ENCODE measurements at places on chromosomes 7 and 10. TPM values are rescaled to one million over a fixed set of nuclear protein-coding genes. Genes with fewer than 3 reads are reported as not detected.

GRCh38 chr10:125451319-125451718 lies 231.6 kb downstream of the TEX36 start:
- DNase-seq = no peak

DNA sequence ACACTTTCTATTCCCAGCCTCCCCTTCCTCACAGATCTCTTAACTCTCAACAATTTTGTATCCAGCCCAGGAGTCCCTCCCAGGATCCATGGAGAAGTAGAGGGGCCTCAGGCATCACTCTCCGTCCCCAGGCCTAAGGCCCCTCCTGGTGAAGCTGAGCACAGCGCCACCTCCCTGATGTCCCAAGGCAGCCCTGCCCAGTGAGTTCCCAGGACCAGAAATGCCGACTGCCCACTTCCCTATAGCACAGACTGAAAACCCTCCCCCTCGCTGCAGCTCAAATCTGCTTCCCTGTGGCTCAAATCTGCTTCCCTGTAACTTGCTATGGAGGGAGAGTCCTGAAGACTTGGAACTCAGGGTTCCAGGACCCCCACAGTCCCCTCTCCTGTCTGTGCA lies 35.6 kb downstream of the YKT6 start:
- DNase-seq = no peak

GRCh38 chr10:33347211-33347610 lies 12.7 kb upstream of the NRP1 start:
- DNase-seq = no peak

DNA sequence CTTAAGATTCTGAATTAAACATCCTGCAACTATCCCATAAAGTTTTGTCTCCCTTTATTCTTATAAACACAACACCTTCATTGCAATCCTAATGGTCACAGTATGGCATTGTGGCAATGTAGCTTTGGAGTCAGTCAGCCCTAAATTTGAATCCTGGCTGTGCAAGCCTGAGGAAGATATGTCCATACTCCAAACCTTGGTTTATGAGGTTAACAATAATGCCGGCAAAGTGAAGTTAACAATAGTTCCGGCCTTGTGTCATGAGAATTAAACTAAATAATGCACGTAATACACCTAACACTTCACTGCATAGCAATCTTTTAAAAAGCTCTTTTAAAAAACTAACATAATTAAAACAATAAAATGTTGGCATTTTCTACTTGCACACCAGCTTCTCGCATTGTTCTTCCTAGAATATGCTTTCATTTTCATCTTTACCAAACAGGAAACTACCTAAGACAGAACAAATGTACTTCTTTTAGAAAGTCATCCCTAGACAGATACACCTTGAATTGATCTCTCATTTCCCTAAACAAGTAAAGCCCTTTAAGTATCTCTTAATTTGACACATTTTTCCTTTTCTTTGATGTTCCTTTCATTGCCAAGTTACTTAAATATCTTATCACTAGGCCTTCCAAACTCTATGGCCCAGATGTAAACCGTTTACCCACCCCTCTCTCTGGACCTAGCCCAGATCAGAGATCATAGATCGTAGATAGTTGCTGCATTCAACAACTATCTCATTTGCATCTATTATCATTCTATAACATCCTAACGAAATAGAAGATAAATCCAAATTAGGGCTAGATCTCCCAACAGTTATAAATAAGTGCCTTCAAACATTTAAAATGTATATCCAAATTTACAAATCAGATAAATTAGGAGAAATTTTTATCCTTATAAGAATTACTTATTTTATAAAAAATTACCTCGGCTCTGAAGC lies 66.7 kb downstream of the CREB3L2 start:
- no peak for DNase-seq

DNA sequence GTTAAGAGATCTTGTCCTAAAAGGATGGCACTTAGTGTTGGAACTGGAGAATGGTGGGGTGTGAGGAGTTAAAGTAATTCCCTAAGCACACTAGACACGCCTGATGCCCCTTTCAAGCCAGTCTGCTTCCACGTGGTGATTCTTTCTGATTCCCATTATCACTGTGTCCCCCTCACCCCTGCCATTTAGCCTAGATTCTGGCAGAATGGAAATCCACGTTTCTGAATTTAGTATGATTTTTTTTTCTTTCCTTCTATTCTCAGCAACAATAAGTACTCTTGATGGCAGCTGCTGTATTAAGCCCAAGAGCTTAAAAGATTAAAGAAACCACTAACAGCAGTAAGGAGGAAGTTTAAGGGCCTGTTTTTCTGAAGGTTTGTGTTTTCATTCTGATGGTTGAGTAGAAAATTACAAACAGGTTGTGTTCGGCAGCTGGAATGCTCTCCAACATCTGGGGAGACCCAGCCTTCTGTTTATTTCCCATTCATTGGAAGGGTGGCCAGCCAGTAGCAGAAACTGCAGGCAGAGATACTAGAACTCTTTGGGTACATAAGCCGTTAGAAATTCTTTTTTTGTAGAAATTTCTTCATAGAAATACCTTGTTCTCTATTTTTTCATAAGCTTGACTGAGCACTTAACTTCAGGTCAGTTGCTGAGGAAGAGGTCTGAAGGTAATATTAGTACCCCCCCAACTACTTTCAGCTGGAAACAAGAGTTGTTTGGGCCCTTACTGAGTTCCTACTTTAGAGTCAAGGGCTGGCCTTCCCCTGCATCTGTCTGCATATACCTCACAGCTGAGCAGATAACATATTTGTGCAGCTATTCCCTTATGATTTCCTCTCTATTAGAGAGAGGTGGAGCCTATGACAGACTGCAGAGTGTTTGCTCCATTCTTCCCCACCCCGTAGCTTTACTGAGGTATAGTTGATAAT lies 355.1 kb downstream of the AUTS2 start:
- DNase-seq = no peak

DNA sequence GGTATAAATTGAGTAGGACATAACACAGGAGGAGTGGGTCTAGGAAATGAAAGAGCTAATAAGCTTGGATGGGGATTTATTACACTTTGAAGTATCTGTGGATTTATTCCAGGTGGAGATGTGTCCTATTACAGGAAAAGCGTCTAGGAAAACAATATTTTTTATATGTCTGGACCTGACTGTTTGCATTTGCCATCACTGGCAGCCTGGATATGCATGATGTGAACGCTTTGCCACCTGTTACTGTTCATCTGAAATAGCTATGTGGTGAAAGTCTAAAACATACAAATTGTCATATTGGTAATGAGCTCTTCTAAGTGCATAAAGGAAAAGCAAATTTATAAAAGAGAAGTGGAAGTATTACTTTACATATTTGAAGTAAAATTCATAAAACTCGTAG lies 31.6 kb upstream of the AGMO start:
- no peak for DNase-seq

DNA sequence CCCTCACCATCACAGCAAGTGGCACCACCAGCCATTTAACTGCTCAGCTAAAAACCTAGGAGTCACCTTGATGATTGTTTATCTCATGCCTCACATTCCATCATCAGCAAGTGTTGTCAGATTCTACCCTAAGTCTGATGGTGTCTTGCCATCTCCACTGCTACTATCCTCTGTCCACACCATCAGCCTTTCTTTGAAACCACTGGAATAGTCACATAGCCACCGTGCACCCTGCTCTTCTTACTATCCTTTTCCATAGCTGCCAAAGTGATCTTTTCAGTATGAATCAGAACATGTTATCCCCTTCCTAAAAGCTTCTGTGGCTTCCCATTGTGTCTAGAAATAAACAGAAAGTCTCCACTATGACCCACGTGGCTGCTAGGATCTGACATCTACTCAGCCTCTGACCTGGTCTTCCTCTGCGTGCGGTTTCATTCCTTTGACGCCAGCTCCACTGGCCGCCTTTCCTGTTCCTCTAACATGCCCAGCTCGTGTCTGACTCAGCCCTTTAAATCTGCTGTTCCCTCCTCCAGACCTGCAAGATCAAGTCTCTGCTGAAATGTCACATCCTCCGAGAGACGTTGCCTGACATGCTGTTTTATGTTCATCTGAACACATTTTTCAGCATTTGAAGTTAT lies 16.5 kb upstream of the CHN2 start:
- DNase-seq = no peak

DNA sequence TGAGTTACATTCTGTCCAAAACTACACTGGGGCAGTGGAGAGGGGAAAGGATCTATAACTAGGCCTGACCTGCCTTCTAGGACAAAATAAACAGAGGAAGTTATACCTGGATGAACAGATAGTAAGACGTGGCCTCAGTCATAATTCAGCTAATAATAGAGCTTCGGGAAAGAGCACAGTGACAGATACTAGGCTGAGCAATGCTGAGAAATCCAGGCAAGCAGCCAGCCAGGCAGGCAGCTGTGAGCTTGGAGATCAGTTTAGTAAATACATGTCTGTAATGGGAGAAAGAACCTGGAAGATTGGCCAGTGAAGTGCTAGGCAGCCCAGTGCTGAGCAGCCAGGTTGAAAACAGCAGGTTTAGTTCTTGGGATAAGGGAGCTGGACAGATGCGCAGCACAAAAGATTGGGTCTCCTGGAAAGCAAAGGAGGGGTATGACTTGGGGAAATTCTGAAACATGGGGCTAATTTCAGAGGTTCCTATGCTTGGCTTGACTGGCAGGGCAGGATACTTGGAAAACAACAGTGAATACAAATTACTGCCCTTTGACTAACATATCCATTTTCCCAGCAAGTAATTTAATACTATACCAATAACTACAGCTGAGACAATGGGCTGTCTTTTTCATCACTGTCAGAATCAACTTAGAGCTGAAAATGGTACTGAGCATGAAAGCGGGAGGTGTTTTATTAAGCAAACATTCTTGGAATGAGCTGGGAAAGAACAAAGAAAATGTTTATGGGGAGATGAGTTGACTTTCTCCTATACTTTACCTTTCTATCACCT lies 140.8 kb downstream of the DGKB start:
- no peak for DNase-seq

GRCh38 chr10:15140698-15141097 lies 27.8 kb downstream of the NMT2 start:
- no peak for DNase-seq

GRCh38 chr7:98826387-98826786 lies 43.4 kb downstream of the TMEM130 start:
- no peak for DNase-seq

DNA sequence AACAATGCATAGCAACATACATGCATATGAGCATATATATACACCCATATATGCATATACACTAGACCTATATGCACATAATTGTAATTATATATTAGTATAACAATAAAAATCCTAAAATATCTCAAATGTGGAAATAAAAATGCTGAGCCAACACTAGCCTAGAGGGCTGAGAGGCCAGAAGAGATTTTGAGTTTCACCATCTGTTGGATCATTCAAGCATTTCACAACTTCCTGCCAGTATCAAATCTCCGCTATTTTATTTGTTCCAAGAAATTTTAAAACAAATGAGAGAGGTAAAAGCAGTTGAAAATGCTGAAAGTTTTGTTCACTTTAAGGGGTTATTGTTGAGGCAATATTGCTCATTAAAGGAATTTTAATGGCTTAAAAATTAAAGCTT lies 187.0 kb downstream of the PCDH15 start:
- no peak for DNase-seq

DNA sequence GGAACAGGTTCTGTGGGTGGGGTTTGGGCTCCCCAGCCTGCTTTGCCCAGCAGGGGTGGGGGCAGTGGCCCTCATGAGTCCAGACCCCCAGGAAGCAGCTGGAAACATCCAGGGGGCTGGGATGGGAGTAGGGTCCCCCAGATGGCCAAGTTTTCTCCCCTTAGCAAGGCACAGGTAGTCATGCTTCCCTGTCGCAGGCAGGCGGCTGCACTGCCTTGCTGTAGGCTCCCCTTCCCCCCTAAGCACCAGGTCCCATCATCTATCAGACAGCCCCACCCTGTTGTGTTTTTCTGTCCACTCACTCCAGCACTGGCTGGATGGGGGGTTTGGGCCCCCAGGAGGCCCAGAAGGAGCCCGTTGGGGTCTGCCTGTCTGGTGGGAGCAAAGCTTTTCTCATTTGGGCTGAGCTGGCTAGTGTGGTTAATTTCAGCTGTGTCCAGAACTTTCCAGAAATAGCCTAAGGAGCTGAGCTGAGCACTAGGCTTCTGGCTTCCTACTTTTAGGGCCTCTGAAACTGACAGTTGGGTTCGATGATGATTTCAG lies 7.9 kb downstream of the BRI3 start:
- DNase-seq = no peak

DNA sequence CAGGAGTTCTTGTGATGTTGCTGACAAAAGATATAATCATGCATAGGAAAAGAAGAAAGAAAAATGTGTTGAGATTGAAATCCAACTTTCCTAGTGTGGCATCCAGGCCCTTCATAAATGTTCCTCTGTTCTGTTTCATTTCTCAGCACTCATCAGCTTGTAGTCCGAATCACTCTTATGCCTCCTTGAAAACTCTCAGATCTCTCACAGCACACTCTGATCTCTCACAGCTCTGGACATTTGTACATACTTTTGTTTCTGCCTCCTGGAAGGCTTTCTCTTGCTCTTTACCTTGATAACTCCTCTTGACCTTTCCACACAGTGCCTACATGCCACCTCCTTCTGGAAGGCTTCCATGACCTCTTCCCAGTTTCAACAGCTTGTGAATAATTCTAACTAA lies 409.0 kb upstream of the LRRN3 start:
- no peak for DNase-seq

- no peak for DNase-seq
These were observed 92.6 kb upstream of the KIF5B start for GRCh38 chr10:32148864-32149251.

DNA sequence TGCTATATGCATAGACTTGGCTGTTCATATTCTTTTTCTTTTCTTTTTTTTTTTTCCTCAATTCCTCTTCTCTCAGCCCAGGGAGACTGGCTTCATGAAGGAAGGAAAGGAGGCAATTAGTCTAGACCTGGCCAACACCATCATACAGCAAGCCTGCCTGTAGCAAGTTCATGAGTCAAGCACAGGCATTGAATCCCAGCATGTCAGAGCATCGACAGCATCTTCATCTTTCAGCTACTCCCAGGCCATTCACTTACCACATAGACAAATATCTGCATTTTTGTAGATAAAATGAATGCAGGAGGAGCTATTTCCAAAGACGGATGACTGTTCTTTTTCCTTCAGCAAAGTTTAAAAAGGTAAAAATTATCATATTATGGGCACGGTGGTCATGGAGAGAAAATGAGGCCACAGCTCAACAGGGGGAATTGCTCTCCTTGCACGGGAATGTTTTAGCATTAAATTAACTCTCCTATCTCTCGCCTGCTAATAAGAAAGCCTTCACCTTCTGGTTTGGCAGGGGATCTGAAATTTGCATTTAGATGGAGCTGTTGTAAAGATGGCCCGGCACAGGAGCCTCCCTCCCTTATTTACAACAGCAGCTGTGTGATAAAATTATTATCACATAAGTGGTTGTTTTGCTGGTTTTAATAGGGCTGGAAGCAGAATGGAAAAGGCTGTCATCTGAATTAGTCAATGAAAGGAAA lies 626.5 kb upstream of the AUTS2 start:
- DNase-seq = no peak

- DNase-seq = no peak
These were observed 9.7 kb downstream of the MXI1 start for GRCh38 chr10:110216942-110217661.

Gene CALML5
- total RNA-seq = not detected

Gene PRLHR
- not detected for total RNA-seq

Gene FAM131B
- total RNA-seq = 2.3 TPM

Gene MYH16
- total RNA-seq = not detected

Gene ITIH2
- total RNA-seq = not detected

Gene HOXA6
- total RNA-seq = not detected

Gene FOXP2
- total RNA-seq = not detected
